ENCODE measurements at places on chromosomes 1 and 21.

- DNase-seq: no peak
These were observed 628.2 kb downstream of the PTPRU start for GRCh38 chr1:29864431-29865022.

GRCh38 chr21:28267449-28267848, 725.2 kb downstream of the LTN1 start:
- no peak for DNase-seq

DNA sequence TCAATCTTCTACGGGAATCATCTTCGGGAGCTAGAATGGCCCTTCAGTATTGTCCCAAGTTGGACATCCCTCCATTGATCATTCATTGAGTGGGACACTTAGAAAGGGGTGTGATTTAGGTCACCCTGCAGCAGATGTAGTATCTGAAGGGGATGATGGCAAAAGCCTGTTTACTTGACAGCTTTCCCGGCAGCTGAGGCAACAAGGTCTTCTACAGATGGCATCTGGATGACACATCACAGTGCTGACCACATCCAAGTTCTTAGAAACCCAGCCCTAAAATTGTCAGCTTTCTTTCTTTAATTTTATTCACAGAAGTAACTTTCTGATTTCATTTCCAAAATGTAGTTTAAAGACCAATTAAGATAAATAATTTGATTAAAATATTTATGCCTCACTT, 150.3 kb downstream of the AMY1C start:
- no peak for DNase-seq

DNA sequence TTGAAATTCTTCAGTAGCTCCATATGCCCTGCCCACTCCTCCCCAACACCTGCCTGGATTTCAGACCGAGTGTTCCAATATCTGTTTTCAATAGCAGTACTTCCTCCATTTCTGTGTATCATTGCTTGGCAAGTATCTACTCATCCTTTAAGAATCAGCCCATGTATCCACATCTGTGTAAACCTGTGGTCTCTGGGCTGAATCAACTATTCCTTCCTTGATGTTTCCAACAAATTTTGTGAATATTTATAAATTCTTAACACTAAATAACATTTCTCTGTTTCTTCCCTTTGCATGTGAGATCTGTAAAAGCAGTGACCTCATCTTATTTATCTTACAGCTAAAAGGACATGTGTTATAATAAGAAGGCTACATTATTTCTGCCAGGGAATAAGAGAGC, 26.0 kb upstream of the UAP1 start:
- no peak for DNase-seq

DNA sequence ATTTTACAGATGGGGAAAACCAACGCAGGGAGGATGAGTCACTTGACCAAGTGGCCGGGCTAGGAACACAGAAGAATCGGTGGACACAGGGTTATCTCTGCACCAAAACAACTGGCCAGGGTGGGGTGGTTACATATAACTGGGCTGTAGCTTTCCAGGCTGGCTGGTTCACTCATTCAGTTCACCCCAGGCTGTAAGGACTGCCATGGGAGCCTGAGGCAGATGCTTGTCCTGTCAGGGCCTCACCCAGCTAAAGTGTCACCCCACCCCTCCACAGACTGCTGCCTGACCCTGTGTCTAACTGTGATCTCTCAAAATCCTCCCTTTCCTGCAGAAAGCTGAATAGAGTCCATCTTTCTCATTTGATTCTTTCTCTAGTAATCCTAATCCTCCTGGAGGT, 387.3 kb downstream of the RYR2 start:
- DNase-seq: no peak

DNA sequence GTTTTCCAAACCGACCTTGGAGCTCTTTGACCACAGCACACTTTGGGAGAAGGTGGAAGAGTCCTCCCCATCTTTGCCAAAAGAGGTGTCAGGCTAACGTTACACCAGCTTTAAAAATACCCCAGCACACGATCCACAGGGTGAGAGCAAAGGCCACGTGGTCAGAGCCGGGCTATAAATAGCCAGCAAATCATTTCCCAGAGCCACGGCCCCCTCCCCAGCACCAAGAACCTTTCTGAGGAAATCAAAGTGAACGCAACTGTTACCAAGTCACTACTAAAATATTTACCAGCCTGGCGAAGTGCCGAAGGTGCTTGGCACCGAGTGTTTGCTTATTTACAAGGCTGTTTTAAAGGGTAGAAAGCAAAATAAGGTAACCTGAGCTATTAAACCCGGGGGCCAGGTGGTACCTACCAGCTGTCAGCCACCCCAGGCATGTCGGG, 72.4 kb downstream of the CASZ1 start:
- DNase-seq: peak; percentile 88

DNA sequence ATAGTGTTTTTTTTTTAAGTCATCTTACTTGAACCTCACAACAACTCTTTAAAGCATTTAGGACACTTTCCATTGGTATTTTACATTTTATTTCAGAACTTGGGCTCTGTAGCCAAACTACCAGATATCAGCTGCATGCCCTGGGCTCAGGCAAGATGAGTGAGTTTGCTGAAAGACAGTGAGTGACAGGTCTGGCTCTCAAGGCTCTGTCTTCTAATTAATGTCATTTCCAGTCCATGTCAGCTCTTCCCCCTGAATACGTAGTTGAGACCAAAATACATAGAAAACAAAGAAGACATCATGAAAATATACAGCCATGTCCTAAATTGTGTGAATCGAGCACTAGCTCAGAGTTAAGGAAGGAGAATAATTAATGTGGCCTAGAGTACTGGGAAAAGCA, 39.7 kb downstream of the PRRX1 start:
- DNase-seq: no peak

GRCh38 chr1:46667782-46668760, at the start of gene ATPAF1:
TSS of gene ATPAF1 (minus strand) at chr1:46668364. CDS start at chr1:46668322, 42 bp downstream.
- DNase-seq: peak; percentile 90
